Stimulated activated naive CD4-positive, alpha-beta T cell (primary cell): ENCODE measurements at places on chromosomes 2 and 18.

GRCh38 chr2:73997813-73998212, 13.1 kb downstream of the TET3 start:
- DNase-seq: no peak

DNA sequence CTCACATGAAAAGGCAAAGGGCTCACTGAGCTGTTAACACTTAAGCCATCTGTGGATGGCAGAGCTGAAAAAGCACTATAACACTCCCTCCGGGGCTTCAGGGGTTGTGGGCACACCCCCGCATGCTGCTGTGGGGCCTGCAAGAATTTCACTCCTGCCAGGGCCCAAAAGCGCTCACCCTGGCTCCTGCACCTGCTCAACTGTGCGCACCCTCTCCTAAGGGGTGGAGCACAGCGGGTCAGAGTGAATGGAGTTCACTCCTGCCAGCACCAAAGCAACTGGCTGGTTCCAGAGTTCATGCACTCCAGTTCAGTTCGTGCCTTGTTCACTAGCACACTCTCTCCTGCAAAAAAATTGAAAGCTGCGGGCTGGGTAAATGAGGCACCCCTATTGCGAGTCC, 814.2 kb upstream of the SLC39A10 start:
- DNase-seq: no peak

DNA sequence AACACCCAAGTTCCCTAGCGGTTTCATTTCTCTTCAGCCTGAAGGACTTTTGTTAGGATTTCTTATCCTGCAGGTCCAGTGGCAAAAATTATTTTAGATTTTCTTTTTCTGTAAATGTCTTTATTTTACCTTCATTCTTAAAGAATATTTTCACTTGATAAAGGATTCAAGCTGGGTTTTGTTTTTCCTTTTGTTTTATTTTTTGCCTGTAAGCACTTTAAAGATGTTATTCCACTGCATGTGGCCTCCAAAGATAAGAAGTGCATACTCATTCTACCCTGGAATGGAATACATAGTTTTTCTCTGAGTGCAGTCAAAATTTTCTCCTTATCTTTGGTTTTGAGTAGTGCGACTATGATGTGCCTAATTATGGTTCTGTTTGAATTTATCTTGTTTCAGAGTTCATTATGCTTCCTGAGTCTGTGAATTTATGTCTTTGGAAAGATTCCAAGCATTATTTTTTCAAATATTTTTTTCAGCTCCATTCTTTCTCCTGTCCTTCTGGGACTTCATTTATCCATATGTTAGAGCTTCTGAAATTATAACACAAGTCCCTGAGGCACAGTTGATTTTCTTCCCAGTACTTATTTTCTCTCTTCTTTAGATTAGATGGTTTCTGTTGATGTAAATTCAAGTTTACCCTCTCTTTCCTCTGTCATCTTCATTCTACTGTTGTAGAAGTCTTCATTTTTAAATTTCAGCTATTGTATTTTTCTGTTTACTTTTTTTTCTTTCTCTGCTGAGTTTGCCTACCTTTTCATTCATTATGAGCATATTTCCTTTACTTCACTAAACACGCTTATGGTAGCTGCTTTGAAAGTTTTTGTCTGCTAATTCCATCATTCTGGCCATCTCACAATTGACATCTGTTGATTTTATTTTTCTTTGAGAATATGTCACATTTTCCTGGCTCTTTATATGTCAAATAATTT, 69.6 kb downstream of the MAPRE2 start:
- DNase-seq: no peak

GRCh38 chr2:205792908-205793307, 110.6 kb downstream of the NRP2 start:
- DNase-seq: no peak

GRCh38 chr2:207432453-207432852, 97.3 kb upstream of the CREB1 start:
- no peak for DNase-seq

DNA sequence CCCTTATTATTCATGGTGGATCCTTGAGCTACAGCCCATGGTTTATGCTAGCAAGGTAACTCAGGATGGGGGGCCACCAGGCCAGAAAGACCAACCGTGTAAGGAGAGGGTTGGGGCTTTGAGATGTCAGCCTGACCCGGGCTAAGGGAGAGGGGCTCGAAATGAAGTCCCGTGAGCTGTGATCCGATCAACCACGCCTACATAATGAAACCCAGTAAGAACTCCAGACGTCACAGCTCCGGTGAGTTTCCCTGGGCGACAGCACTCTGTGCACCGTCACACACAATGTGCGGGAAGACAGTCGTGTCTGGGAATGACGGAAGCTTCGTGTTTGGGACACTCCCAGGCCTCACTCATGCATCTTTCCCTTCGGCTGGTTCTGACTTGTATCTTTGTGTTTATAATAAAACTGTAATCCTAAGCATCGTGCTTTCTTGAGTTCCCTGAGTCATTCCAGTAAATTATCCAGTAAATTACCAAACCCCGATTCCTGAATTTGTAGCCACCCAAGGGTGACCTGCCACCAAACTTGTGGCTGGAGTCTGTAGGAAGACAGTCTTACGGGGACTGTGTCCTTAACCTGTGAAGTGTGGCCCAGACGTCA, 44.2 kb downstream of the CYP27C1 start:
- DNase-seq: no peak

DNA sequence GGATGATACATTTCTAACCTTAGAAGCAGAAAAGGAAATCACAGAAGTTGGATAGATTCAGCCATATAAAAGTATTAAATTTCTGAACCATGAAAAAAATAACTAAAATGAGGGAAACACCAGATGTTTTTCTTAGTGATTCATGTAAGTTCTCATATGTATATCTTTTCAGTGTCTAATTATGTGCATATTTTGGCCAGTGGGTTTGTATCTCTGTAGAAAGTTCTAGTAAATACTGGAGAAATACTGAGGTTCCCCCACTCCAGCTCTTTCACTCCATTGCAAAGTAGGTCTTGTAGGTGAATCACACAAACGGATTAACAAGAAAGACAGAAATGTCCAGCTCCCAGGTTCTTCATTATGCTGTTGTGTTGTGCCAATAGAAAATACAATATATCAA, 222.3 kb downstream of the NEDD4L start:
- no peak for DNase-seq

GRCh38 chr2:62206024-62206423, 10.1 kb downstream of the B3GNT2 start:
- DNase-seq: no peak

DNA sequence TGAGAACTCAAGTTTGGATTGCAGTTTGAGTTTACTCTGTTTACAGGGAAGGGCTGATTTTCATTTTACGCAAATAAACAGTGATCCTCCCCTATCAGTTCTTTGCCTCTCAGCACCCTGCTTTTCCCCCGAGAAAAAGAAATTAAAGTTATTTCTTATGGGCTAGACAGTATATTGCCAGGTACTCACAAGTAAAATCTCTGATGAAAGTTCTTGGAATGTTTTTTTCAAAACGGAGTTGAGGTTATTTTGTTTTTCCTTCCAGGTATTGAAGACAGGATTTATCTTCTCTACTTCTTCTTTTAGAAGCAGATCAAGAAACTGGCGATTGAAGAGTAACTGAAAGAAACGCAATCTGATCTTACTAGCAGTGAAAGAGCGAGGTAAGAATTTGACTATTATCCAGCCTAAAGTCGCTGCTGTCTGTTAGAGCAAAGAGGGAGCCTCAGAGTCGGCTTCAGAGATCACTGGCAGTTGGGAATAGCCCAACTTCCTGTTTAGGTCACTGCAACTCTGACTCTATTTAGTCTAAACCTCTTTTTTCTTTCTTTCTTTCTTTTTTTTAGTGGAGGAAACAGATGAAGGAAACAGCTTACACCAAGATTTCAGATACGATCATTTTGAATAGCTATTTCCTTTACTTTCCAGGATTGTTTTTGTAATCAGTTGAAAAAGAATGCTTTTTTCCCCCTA, at the start of gene TFPI:
Gene TFPI (minus strand): TSS at position 425 of the 693 bp plus-strand sequence. CDS start 50,667 bp downstream, outside the sequence.
- no peak for DNase-seq

GRCh38 chr2:177599956-177600355, 207.4 kb downstream of the AGPS start:
- DNase-seq: no peak

GRCh38 chr18:62510789-62511188, 12.0 kb upstream of the ZCCHC2 start:
- DNase-seq: no peak

- no peak for DNase-seq
Observed at GRCh38 chr18:22848615-22849014, 84.5 kb upstream of the RBBP8 start.

- no peak for DNase-seq
Observed at GRCh38 chr2:112239862-112240261, 15.0 kb downstream of the ZC3H8 start.

GRCh38 chr2:37923308-37924055, 1.6 kb upstream of the RMDN2 start:
- DNase-seq: no peak

DNA sequence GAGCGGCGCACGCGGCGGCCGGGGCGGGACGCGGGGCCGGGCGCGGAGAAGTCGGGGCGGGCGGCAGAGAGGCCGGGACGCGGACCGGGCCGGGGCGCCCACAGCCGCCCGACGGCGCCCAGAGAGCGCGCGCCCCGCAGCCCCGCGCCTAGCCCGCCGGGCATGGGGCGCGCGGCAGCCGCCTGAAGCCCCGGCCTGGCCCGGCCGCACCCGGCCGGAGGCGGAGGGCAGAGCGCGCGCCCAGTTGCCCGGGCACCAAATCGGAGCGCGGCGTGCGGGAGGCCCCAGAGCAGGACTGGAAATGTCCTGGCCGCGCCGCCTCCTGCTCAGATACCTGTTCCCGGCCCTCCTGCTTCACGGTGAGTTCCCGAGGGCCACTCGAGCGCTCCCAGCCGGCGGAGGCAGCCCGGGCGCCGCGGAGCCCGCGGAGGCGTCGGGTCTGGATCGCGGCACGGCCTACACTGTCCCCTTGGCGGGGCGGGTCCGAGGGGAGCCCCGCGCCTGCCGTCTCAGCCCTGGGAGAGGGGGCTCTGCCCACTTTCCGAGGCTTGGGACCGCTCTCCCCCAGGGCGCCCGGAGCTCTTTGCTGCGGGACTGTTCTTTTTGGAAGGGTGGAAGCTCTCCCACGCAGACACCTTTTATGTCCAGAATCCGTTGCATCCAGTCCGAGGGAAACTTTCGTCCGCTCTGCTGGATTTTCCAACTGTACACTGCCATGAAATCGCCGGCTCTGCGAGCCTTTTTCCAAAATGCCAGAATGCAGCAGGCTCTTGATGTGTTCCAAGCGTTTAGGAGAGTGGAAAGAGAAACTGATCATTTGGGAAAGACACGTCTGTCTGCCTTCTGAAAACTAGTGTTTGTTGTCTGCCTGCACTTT, 484 bp downstream of the APCDD1 start:
- no peak for DNase-seq

DNA sequence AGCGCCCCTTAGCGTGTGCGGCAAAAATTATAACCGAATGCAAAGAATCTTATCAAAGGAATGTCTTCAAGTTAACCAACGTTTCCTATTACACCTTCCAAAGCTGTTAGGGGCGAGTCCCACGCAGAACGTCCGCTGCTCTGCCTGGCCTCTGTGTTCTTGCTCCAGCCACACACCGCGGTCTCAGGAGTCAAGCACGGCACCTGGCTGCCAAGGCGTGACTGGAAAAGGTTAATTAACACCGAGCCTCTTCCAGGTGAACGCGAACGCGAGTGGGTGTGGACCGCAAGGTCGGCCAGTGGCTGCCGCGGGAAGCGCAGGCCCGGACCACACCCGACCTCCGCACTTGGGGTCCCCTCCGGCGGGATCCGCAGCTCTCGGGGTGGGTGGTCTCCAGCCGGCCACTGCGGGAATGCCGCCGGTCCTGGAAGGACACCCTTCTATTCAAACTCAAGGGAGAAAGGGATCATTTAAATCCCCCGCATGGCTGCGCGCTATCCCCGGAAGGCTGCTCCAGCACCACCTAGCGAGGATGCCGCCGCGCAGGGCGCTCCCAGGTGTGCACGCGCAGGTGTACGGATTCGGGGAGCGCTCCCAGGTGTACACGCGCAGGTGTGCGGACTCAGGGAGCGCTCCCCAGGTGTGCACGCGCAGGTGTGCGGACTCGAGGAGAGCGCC, 830 bp downstream of the CYB5A start:
- peak; percentile 42 for DNase-seq

DNA sequence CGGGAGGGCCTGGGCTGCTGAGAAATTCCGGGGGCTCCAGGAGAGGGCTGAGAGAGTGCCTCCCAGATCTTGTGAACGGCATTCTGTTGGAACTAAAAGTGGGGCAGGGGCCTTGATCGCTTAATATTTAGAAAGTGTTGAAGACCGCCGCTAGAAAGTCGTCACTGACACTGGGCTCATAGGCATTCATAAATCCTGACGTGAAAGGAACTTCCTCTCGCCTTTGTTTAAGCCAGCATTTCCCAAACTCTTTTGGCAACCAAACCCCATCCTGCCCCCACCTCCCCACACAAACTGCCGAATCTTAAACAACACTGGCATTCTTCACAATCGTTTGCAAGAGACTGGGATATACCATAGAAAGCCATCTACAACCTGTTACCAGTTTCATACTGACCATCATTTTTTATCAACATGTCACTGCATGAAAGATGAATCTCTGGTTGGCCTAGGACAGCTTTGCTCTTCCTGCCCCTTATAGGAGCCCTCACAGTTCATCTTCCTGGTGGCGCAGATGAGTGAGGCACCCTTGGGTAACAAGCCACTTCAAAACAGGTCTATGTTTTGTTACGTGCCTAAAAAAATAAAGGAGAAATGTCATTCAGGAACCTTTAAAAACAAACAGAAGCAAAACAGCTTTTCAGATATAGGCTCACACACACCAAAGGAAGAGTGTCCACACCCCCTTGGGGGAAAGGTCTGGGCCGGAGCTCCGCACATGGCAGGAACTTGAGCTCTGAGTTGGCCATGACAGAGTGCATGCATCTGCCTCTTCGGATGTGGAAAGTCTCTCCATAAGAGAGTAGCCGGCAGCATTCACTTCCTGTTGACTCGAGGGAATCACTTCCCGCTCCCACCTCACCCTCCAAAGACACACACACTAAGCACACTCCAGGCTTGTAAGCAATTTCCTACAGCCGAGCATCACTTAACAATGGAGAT, 13.0 kb downstream of the MTERF4 start:
- DNase-seq: no peak

GRCh38 chr2:52861596-52861995, 906.0 kb upstream of the CHAC2 start:
- DNase-seq: no peak
